ENCODE measurements at places on chromosomes 6 and 20.

DNA sequence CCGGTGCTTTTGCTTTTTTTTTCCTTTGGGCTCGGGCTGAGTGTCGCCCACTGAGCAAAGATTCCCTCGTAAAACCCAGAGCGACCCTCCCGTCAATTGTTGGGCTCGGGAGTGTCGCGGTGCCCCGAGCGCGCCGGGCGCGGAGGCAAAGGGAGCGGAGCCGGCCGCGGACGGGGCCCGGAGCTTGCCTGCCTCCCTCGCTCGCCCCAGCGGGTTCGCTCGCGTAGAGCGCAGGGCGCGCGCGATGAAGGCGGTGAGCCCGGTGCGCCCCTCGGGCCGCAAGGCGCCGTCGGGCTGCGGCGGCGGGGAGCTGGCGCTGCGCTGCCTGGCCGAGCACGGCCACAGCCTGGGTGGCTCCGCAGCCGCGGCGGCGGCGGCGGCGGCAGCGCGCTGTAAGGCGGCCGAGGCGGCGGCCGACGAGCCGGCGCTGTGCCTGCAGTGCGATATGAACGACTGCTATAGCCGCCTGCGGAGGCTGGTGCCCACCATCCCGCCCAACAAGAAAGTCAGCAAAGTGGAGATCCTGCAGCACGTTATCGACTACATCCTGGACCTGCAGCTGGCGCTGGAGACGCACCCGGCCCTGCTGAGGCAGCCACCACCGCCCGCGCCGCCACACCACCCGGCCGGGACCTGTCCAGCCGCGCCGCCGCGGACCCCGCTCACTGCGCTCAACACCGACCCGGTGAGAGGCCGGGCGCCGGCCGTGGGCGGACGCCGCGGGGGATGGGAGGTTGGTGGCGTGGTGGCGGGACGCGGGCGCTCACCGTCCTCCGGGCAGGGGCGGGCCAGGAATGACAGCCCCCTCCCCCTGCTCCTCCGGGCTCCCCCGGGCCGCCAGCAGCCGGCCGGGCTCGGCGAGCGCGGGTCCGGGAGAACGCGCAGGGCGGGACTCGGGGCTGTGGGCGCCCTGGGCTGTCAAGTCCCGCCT, 606 bp downstream of the ID4 start:
- DNase-seq = no peak

DNA sequence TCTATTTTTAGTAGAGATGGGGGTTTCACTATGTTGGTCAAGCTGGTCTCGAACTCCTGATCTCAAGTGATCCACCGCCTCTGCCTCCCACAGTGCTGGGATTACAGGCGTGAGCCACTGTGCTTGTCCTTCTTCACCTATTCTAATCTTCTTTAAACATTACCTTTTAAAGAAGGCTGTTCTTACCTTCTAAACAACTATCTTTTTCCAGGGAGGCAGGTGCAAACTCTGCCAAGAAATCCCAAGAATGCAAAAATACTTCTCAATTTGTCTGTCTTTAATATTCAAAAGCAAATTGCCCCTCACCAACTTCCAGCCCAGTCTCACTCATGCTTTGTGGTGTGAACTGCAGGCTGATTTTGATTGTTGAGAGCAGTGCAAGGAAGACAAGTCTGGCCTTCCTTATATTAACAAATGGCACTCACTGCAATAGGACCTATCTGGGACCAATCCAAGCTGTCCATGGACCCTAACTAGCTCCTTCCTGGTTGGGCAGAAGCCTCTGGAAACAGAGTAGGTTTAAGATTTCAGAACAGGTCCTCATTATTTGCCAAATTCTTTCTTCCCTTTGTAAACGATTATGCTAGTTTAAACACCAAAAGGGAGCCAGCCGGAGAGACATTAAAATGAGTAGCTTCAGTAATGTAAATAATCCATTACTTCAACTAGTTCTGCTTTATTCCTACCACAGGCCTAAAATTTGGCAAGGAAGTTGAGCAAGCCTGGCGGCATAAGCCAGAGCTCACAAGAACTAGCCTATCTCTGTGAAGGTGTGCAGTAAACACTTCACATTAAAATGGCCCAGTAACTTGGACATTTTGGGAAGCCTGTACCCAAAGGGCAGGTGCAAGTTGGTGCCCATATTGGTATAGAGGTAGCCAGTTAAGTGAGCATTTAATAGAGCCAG, 1.6 kb downstream of the SCAND1 start:
- DNase-seq = no peak

- DNase-seq = no peak
Observed at GRCh38 chr6:100188754-100189153, 194.7 kb upstream of the MCHR2 start.

GRCh38 chr6:149250951-149251350, 66.6 kb upstream of the TAB2 start:
- no peak for DNase-seq

DNA sequence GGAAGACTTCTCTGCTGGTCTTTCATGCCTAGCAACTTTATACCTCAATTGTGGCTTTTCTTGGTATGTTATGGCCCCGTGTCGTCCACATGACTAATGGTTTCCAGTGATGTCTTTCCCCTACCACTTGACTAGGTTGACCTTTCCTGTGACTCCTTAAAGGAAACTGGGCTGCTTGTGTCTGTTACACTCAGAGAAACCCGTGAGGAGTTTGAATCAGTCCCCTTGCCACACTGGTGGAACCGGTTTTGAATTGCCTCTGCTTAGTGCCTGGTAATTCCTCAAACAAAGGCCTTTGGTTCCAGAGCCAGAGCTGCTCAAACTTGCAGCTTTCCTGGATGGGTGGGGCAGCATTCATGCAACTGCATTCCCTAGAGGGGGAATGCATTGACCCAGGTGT, 21.9 kb downstream of the ECT2L start:
- DNase-seq = peak; percentile 72

GRCh38 chr6:147704691-147705090, 196.2 kb downstream of the SAMD5 start:
- DNase-seq = no peak

DNA sequence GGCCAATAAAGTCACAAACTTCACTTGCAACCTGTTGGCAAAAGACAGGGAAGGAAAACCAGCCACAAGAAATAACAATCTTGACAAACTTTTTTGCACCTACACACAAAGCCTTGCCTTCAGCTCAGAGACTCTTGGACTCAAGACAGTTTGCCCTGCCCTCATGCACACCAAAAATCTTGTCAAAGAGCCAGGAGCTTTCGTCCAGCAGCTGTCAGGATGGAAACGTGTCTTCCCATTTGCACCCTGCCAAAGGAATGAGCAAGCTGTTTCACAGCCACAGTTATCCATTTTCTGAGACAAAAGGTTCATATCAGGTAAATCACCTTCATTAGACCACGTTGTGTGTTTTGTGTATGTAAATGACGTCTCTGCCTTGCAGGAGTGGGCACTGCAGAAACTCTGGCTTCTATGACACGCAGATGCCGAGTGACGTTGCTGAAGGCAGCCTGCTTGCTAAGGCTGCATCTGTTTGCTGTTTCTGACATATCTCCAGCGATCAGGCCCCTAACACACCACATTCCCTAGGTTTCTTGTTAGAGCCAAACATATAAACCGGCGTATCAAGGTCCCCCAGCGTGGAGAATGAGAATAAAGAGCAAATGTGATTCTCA, 193.4 kb downstream of the SYNDIG1 start:
- DNase-seq = no peak
